ENCODE measurements at places on chromosomes 6 and 20.

DNA sequence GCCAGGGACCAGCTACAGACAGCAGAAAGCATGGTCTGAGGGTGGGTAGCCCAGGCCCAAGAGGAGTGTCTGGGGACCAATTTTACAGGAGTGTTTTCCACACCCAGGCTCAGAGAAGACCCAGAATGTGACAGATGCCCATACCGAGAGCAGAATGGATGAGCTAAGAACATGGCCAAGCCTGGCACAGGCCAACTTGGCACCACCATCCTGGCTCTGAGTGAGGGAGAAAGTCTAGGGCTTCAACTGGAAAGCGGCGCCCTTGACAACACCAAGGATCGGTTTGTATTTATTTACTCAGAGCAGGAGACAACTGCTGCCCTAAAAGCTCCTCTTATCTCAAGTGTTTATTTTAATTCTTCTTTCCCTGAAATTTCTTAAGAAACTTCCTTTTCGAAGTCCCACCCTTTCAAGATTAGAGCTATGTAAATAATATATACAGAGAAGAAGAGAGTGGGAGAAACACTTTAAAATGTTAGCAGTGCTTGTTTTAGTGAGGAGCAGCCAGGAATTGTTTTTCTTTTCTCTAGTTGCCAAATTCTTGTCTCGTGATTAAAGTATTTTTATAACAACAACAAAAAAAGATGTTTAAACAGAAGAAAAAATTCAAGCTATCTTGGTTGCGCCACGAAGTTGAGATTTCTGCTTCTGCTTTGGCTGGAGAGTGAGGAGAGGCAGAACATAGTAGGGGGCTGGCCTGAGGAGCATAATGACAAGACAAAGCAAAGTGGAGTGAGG is 16.2 kb downstream of the TNXB start:
- DNase-seq, result no peak

DNA sequence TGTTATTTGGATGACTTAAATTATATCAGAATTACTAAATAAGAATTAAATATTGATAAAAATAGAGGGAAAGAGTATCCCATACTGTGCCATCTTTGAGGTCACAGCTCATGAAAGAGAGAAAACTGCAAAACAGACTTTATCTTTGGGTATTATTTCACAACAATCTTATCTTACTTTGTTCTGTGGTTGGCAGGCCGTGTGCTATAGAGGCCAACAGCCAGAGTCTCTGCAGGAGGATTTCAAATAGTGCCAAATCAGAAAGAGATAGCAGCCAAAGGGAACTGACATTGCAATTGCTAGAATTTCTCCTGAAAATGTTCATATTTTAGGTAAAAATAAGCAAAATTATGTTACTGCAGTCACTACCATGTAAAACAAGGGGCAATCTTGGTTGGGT is 354.2 kb downstream of the GRIK2 start:
- no peak for DNase-seq

GRCh38 chr6:117384659-117385058 is 41.1 kb downstream of the ROS1 start:
- DNase-seq, result no peak

DNA sequence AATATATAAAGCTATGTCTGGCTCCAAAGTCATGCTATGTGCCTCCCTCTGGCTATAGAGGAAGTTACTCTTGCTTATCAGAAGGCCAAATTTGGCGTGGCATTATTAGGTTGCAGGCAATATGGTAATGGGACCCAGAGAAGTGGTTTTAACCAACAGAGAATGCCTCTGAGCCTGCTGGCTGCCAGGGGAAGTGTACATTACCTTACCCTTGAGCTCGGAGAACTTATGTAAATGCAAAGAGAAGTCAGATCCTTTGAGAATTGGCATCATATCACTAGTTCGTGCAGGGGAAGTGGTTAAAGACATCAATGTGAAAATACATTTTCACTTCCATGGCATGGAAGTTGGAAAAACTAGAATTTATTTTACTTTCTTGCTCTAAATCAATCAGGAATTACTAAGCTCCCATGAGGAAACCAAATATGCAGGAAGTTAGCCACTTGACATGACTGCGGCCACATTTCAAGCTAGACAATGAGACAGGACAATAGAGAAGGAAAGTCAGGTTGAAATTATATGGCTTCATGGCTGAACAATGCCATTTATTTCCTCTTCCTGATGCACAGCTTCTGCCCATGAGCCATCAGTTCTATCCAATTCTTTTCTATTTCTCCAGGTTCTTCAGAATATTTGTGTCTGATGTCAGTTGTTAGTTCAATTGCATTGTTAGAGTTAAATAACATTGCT is 134.0 kb upstream of the PHACTR1 start:
- DNase-seq, result no peak

DNA sequence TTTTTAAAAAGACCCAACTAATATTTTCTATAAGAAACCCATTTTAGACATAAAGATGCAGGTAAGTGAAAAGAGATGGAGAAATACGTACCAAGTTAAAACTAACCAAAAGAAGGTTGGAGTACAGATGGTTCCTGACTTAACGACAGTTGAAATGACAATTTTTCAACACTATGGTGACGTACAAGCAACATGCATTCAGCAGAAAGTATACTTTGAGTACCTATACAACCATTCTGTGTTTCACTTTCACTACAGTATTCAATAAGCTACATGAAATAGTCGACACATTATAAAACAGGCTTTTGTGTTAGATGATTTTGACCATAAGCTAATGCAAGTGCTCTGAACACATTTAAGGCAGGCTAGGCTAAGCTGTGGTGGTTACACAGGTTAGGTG is 228.9 kb downstream of the RNGTT start:
- no peak for DNase-seq

GRCh38 chr6:26025894-26026832 is 61.1 kb upstream of the HFE start:
- peak; percentile 95 for DNase-seq

DNA sequence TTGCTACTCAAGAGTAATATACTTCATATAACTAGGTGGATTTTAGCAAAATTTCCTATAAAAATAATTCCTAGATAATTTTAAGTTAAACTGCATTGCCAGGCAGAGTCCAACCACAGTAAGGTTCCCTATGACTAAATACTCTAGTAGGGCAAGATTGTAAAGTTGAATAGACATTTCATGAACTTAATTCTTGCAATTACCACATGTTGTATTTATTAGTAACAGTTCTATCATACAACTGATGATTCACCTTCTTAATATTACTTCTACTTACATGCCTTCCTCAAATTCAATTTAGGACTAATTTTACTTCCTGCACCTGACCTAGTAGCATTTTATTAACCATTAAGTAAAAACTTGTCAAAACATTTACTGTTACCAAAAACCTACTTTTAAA is 266.7 kb upstream of the THEMIS start:
- no peak for DNase-seq

- no peak for DNase-seq
Measured at GRCh38 chr6:75299801-75300530, 15.4 kb upstream of the TMEM30A start.

DNA sequence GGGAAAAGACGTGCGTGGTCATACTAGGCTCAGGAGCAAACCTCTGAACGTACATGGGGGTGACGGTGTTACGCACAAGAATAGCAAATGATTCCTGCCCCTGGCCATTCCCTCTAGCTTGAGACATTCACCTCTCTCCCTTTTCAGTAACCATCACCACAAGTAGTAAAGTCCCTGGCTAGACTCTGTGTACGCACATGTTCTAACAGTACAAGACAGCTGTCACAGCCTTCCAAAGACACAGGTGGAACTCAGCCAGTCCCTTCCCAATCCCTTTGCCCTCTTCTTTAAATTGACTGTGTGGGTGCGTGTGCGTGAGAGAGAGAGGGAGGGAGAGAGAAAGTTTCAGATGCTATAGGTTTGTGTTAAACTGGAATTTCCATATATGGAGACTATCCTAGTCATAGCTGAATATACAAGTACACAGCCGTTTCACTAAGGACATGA is 67.3 kb downstream of the LY86 start:
- no peak for DNase-seq

DNA sequence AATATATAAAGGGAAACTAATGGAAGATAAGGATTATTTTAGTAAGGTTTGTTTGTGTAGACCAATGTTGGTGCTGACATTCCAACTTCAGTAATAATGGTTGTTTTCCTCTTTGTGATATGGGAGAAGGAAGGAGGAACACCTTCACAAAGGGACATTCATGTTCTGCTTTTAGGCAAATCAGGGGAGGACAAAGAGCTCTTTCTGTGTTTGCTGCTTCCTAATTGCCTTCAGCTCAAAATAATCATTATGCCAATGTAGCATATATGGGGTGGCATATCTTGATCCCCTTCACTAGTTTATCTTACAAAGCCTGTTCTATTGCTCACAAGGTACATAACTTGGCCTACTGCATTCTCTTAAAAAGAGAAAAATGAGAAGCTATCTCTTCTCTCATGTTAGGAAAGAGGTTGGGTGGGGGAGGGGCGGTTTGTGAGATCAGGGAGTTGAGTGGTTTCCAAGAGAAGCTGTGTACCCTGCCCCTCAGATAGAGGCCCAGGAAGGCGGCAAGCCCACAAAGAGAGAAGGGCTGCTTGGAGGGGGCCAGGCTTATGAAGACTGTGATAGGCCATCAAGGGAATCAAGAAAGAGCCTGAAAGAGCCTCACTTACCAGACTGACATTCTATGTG is 4.7 kb upstream of the ADGRG6 start:
- no peak for DNase-seq

DNA sequence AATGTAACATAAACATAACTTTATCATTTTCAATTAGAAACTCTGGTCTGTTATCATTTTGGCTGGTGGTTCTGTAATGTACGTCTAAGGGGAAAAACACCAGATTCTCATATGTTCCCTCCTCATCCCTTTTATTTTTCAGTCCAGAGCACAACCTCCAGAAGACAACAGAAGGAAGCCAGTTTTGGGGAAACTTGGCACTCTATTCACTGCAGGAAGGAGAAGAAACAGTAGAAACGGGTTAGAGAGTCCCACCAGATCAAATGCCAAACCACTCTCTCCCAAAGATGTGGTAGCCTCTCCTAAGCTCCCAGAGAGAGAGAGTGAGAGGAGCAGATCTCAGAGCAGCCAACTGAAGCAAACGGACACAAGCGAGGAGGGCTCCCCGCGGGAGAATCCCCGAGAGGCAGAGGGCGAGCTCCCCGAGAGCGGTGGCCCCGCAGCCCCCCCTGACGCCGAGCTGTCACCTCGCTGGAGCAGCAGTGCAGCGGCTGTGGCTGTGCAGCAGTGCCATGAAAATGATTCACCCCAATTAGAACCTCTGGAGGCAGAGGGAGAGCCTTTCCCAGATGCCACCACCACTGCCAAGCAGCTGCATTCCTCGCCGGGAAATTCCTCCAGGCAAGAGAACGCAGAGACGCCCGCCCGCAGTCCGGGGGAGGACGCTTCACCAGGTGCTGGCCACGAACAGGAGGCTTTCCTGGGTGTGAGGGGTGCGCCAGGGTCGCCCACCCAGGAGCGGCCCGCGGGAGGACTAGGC is 117.8 kb downstream of the RTN4IP1 start:
- DNase-seq, result no peak

- no peak for DNase-seq
Measured at GRCh38 chr6:19035461-19036195, 648.5 kb downstream of the RNF144B start.

- DNase-seq, result no peak
Measured at GRCh38 chr6:162706232-162706631, 21.3 kb downstream of the PRKN start.
